ENCODE measurements at places on chromosomes 16 and 17.

- no peak for DNase-seq
These were observed 140.8 kb downstream of the HAPSTR1 start for GRCh38 chr16:9232102-9232770.

- peak; percentile 79 for DNase-seq
These were observed 2.2 kb upstream of the MPG start for GRCh38 chr16:75580-76501.

- peak; percentile 37 for DNase-seq
These were observed 3.7 kb downstream of the TMC8 start for GRCh38 chr17:78133971-78134898.

GRCh38 chr16:81447383-81448101, 2.9 kb downstream of the CMIP start:
- no peak for DNase-seq

GRCh38 chr17:77248216-77249114, 107.7 kb downstream of the SEC14L1 start:
- no peak for DNase-seq

- no peak for DNase-seq
These were observed 18.6 kb upstream of the CDH3 start for GRCh38 chr16:68626557-68626956.

DNA sequence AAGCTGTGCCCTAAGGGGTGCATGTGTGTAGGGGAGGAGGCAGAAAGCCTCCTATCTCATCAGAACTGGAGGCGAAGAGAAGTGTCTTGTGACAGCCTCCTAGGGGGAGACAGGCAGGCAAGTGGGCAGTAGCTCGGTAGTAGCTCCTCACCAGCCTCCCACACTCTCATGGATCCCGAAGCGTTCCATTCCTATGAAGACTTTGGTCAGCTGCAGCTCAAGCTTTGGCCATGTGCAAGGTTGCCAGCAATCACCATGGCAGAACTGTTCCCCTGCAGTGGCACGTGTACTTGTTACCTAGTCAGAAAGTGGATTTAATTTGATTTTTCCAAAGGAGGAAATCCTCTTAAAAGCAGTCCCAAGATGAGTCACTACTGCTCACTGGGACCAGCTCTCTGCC, 6.7 kb downstream of the MRPL58 start:
- DNase-seq, result no peak

DNA sequence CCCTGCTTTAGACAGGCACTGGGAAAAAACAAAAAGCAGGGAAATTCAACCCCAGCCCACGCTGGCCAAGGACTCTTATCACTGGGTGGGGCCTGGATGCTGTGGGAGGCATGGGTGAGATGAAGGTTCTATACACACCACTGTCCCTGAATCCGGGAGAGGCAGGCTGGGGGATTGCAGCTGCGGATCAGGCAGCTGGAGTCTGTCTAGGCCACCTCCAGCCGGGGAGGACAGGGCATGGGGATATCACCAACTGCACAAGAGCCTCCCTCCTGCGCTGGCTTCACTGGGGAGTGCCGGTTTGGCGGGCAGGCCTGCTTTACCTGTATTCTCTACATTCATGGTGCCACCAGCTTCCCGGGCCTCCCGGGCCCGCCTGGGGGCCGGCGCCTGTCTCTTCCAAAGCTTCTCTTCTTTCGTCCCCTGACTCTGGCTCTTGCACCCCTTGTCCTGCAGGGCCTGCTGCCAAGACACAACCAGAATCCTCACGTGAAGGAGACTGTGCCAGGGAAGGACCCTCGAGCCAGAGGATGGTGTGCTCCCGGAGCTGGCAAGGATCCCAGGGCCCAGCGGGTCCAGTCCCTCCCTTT, 13.9 kb downstream of the KIFC3 start:
- DNase-seq, result peak; percentile 57

- DNase-seq, result no peak
These were observed 49.7 kb downstream of the CYTH1 start for GRCh38 chr17:78732354-78732753.

- DNase-seq, result peak; percentile 15
These were observed 5.5 kb downstream of the TMEM132E start for GRCh38 chr17:34584805-34585416.

DNA sequence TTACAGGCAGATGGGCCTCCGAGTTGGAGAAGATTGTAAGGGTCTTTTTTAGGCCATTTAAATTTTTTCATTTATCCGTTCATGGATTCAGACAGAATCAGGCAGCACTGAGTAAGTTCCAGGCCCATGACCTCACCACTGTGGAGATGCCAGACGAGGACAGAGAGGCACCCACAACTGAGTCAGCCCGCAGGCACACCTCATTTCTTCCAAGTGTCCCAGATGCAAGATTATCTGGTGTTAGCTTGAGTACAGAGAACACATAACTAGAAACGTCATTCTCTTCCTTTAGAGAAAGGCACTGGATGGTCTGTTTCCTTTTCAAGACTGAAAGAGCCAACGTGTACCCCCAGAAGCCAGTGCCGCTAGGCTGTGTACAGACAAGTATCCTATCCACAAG, 16.9 kb downstream of the CLEC16A start:
- DNase-seq, result peak; percentile 96

DNA sequence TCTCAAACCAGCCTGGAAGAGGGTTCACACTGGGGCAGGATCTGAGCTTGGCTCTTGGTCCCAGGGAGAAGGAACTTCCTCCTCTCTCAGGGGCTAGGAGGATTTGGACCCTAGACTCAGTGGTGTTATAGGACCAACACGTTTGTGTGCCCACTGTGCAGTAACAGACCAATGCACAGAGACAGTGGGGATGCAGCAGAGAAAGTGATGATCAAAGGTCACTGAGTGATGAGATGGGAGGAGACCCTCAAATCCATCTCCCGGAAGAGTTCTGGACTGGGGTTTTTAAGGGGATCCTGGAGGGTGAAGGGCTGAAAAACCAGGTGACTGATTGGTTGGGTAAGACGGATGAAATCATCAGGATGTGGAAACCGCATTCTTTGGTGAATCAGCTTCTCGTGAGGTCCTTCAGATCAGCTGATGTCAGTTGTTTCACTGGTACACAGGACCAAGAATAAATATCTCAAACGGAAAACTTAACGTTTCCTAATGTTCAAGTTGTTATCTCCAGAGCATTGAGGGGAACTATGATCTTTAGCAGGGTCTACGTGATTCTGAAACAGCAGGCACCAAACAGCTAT, 3.3 kb upstream of the VAC14 start:
- peak; percentile 85 for DNase-seq

DNA sequence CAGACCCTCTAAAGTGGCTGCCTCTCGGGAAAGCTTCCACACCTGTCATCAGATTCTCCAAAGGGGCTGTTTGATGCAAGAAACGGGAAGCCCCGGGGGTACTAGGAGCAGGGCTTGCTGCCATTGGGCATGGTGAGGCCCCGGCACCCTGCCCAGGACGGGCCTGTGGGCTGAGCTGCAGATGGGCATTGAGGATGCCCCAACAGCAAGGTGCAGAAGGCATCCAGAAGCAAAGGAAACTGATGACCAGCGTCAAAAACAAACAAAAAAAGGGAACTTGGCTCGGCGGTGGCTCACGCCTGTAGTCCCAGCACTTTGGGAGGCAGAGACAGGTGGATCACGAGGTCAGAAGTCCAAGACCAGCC, 1.5 kb upstream of the LIMD2 start:
- DNase-seq, result no peak

- DNase-seq, result no peak
These were observed 28.0 kb downstream of the PIK3R6 start for GRCh38 chr17:8839410-8839935.

DNA sequence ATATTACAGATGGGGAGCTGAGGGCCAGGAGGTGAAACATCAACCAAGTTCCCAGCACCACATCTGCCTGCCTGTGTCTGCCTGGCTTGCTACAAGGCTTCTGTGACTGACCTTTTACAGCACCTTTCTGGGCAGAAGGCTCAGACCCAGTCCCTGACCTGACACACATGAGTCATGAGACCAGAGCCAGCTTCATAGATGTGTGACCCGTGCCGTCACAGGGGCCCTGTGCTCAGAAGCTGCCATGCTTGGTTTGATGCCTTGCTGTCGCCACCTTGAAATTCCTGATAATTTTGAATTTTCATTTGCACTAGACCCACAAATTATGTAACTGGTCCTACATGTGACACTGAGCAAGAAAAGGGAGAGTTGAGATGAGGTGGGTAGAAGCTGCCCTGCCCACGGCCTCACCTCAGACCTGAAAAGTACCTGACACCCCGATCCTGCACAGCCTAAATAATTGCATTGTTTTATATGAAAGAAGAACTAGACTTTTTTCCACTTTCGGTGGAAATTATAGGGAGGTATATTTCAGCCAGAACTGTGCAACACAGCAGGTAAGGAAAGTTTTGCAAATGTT, 13.3 kb upstream of the PECAM1 start:
- DNase-seq, result no peak

- DNase-seq, result no peak
These were observed 249.6 kb upstream of the TNRC6C start for GRCh38 chr17:77708936-77709335.
